Hematopoietic multipotent progenitor cell (in vitro differentiated cells): ENCODE measurements at places on chromosomes 2 and 18. TPM values are rescaled to one million over a fixed set of nuclear protein-coding genes. Genes with fewer than 3 reads are reported as not detected.

The FSIP2 gene
- total RNA-seq = 1.1 TPM

The ANTXR1 gene
- total RNA-seq = under 0.01 TPM

The VSNL1 gene
- not detected for total RNA-seq

The M1AP gene
- total RNA-seq = 0.54 TPM

The OTOF gene
- 0.27 TPM for total RNA-seq

The PASK gene
- total RNA-seq = 19.9 TPM

The PER2 gene
- total RNA-seq = 19.9 TPM

The ARHGAP25 gene
- total RNA-seq = 43.6 TPM

The ITSN2 gene
- 63.6 TPM for total RNA-seq

The AQP12B gene
- total RNA-seq = under 0.01 TPM

The RGPD4 gene
- total RNA-seq = not detected

The INPP5D gene
- total RNA-seq = 302 TPM

The RALB gene
- 32.6 TPM for total RNA-seq
